SJSA1 (cell line): ENCODE measurements at places on chromosomes 12 and 14.

GRCh38 chr14:53740570-53740969 is 216.1 kb downstream of the BMP4 start:
- DNase-seq = no peak

- no peak for DNase-seq
Observed at GRCh38 chr12:59494617-59495016, 101.2 kb upstream of the SLC16A7 start.

DNA sequence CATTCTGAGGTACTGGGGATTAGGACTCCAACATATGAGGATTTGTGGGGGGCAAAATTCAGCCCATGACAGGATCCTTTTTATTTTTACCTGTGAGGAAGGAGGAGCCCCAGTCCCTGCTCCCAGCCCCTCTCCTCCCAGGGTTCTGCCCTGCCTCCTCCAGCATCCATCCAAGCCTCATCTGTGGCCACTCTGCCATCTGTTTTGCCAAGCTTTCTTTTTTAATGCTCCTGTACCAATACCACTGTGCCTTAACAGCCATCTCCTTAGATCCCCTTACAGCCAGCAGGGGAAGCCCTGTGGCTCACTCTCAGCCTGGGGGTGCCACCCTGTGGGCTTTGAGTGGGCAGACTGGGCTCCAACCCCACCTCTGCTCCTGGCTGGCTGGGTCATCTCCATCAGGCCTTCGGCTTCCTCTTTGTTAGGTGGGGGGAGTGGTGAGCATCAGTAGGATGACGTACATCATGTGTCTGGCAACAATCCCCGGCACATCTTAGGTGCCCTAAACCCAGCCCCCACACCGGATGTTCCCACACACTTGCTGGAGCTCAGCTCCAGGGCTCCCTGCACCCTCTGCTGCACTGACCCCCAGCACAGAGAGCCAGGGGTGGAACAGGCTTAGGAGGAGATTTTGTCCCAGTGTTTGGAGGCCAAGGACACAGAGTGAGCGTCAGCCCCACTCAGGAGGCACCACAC is 40.2 kb downstream of the CYP46A1 start:
- no peak for DNase-seq

DNA sequence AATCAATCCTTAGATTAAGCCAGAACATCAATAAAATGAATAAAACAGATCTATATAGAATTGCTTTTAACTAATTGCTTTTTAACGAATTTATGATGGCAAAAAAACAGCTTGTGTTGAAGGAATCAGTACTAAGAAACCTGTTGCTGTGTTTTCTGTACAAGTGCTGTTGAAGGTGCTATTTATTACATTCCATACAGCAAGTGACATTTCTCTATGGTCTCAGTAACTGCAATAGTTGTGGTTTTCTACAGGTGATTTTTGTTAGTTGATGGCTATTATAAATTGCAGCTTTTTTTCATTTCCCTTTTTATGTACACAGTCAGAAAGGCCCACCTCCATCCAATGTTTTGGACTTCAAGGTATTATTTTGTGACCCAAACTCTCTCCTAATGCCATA is 56.6 kb downstream of the SLC2A13 start:
- no peak for DNase-seq

- DNase-seq = no peak
Observed at GRCh38 chr14:86057018-86057667, 527.2 kb downstream of the FLRT2 start.

DNA sequence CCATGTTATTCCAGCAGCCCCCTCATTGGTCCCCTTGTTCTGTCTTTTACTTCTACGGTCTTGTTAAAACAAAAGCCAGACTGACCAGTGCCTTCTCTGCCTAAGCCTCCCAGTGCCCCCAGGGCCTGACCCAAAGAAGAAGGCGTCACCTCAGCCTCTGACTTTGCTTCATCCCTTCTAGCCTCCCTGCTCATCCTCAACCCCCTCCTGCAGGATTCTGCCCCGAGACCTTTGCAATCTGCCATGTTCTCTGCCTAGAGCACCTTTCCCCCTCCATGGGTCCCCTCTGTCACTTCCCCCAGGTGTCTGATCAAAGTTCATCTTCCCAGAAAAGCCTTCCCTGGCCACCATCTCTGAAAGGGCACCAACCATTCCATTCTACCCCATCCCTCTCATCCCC is 7.9 kb upstream of the RBM19 start:
- peak; percentile 73 for DNase-seq

GRCh38 chr12:48486679-48487078 is 4.4 kb downstream of the C12orf54 start:
- DNase-seq = no peak

GRCh38 chr12:131445795-131446194 is 265.1 kb upstream of the SFSWAP start:
- no peak for DNase-seq

GRCh38 chr14:60356906-60357550 is 108.0 kb downstream of the PPM1A start:
- DNase-seq = no peak

DNA sequence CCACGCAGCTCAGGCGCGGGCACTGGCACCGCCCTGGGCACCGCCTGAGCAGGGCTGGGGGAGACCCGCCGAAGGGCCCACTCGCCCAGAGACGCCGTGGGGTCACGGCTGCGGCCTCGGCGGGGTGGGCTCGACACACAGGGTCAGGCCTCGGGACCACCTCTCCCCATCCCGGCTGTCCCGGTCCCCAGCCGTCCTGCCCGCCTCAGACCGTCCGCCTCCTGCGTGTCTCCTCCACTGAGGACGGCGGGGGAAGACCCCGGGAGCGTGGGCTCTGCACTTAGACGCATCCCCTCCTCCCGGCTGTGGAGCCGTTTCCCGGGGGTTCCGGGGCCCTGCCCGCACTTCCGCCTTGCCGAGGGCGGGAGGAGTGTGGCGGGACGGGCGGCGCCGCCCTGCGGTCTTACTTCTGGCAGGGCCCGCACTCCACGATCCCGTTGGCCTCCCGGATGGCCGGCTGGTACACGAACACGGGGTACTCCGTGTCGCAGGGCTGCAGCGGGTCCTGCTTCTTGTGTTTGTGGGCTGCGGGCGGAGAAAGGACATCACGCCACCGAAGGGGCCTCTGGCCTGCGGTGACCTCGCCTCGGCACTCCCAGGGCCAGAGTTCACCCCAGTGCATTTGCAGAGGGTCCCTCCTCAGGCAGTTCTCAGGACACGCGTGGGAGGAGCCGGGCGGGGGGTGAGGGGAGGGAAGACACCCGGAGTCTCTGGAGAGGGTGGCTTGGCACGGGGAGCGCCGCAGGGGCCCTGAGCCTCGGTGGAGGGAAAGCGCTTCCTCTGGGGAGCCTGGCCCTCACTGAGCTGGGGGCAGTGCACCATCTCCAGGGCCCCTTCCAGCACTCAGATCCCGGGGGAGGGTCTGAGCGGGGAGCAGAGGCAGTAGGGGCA is 23.1 kb upstream of the LRTM2 start:
- DNase-seq = no peak

GRCh38 chr12:77049767-77050353 is 15.5 kb downstream of the E2F7 start:
- no peak for DNase-seq

GRCh38 chr12:122385171-122386016 is 37.1 kb downstream of the CLIP1 start:
- no peak for DNase-seq

- DNase-seq = no peak
Observed at GRCh38 chr12:93390031-93390430, 12.3 kb downstream of the NUDT4 start.

GRCh38 chr12:14920475-14921126 is 17.7 kb downstream of the ERP27 start:
- no peak for DNase-seq

GRCh38 chr12:65477721-65478120 is 199.2 kb downstream of the MSRB3 start:
- DNase-seq = no peak

DNA sequence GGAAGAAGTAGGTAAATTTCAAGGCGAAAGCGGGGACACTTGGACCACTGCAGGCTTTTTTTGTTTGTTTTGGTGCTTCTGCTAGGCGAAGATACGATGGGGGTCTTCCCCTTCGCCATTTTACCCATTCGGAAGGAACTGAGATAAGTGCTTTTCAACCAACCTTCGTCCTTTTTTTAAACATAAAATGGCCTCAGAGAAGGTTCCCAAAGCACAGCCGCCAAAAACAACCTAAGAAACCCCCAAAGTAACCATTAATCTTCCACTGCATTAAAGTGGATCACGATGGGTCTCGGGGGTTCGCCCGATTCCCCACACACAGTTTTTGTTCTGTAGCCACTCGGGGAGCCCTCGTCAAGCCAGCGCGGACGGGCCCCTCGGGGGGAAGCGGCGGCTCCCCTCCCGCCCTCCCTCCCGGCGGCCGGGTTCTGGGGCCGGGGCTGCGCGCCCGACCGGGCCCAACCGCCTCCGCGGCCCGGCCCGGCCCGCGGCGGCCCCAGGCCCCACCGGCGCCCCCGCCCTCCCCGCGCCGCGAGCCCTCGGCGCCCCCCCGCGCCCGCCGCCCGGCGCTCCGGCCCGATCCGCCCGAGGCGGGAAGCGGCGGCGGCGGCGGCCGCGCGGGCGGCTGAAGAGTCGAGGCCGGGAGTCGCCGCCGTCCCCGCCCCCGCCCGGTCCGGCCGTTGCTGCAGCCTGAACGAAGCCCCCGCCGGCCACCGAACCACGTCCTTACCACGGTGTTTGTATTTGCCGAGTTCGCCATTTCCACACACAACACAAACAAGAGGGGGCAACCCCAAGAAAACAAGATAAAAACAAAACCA is 790 bp downstream of the GTF2A1 start:
- DNase-seq = no peak

- no peak for DNase-seq
Observed at GRCh38 chr14:86712727-86713126, 1182.8 kb downstream of the FLRT2 start.

- no peak for DNase-seq
Observed at GRCh38 chr14:101354726-101355125, 206.6 kb upstream of the DIO3 start.

- peak; percentile 28 for DNase-seq
Observed at GRCh38 chr12:34392741-34393085, 370.4 kb downstream of the ALG10 start.

- no peak for DNase-seq
Observed at GRCh38 chr14:21634840-21635239, at the start of gene OR10G2. OR10G2 (minus strand) TSS chr14:21634940; CDS start chr14:21634842, 98 bp downstream.

GRCh38 chr14:95267306-95267705 is 52.4 kb downstream of the CLMN start:
- DNase-seq = no peak

- no peak for DNase-seq
Observed at GRCh38 chr14:93978735-93979134, 2.4 kb upstream of the ASB2 start.

DNA sequence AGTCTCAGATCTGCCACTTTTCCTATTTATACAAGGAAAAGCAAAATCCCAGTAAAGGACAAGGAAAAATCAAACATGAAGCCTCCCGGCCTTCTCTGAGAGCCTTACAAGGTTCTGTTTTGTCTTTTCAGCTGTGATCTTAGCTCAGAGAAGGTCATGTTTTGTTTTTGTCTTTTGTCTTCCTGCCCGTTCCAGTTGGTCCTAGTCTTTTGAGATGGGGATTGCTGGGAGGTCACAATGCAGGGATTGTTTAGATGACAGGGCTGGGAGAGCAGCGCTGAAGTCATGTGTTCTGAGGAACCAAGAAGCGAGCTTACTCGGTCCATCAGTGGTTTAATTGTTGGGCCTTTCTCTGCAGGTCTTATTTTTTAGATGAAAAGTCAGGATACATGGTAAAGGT is 6.0 kb downstream of the PLEKHH1 start:
- DNase-seq = no peak

DNA sequence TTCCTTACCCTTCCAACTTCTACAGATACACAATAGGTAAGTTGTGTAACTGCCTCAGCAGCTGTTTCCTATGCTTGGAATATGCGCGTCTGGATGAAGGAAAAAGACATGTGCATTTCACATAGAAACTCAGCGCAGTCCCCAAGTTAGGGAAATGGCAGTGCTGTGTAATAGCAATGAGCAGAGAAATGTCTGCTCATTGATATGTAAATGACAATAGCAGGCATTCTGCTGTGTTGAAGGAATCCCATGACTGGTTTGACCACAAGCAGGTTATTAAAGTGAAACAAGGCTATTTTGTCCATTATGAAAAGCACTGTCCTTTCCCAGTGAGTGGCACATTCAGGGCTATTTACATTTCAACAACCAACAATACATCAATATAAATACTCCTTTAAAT is 106.6 kb downstream of the BTG1 start:
- DNase-seq = no peak
